ENCODE measurements at places on chromosomes 7 and 10. TPM values are rescaled to one million over a fixed set of nuclear protein-coding genes. Genes with fewer than 3 reads are reported as not detected.
A peak's percentile ranks its signal among the peaks of the same experiment; 100 is the strongest.

The SORCS3 gene
- 1.3 TPM for total RNA-seq

The WDFY4 gene
- 4.9 TPM for total RNA-seq

The TRIM50 gene
- 0.21 TPM for total RNA-seq

The CPA2 gene
- not detected for total RNA-seq

The CHRM2 gene
- 19.8 TPM for total RNA-seq

The ITPRID1 gene
- not detected for total RNA-seq

The APBB1IP gene
- total RNA-seq = 4.1 TPM

DNA sequence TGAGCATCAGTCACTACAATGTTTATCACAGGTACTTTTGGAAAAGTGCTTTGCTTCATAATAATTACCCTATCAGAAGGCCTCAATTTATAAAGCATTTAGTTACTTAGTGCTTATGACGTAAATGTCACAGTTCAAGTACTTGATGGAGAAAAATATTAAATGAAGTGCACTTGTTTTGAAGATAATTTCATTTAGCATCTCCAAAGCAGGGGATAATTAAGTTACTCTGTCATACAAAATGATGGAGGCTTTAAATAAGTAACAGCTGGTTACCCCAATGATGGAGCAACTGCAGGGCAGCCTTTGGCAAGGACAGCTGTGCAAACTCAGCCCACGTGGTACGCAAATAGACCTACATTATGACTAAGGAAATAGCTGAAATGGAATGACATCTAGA, 768.8 kb downstream of the GRM8 start:
- DNase-seq = peak; percentile 7

DNA sequence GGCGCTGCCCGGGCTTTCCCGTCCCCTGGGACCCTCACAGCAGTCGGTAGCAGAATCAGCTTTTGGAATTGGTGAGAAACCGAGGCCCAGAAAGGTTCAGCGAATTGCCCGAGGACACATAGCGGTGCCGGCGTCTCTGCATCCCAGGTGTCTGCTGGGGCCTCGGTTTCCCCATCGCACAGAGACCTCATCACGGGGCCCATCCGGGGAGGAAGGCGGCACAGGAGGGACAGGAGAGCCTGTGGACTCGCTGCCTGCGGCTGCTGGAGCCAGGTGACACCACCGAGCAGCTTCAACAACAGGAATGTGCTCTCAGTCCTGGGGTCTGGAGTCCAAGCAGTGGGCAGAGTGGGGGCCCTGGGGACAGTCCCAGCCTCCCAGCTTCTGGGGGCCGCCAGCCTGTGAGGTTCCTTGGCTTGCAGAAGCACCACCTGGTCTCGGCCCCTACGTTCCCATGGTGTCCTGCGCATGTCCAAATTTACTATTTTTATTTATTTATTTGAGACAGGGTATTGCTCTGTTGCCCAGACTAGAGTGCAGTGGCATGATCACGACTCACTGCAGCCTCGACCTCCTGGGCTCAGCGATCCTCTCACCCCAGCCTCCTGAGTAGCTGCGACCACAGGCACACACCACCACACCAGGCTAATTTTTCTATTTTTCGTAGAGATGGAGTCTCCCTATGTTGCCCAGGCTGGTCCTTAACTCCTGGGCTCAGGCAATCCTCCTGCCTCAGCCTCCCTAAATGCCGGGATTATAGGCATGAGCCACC, 539 bp upstream of the COX19 start:
- DNase-seq = no peak

GRCh38 chr10:3895045-3895631, 110.1 kb upstream of the KLF6 start:
- no peak for DNase-seq

DNA sequence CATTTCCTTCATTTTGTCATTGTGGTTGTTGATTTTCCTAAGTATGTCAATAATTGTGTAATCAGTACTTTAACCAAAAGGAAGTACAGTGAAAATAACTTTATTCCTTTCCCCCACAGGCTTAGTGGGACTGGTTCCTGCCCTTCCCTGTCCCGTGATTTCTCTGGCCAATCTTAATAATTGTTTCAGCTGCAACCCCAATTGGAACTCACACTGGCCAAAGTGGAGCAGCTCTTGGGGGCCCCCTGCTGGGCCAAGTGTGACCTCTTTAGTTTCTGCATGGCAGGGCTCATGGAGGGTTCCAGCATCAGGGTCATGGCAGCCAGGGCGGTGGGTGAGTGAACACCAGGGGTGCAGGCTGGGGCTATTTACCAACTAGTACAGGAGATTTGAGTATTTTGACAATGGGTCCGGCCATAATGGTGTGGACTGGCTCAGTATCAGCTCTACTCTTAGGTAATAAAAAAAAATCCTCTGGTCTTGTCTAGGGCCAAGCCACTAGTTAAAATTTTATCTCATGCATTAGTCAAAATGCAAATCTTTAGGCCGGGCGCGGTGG, 31.7 kb downstream of the CYCS start:
- DNase-seq = no peak

DNA sequence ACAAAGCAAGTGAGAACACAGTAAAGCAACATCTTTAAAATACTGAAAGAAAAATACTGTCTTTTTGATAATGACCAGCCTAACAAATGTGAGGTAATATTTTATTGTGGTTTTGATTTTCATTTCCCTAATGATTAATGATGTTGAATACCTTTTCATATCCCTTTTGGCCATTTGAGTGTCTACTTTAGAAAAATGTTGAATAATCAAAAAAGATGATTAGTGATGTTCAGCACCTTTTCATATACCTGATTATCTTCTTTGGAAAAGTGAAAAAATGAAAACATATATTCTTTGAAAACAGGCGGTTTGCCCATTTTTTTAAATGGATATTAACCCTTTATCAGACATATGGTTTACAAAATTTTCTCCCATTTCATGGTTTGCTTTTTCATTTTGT, 32.2 kb upstream of the EPHB6 start:
- DNase-seq = no peak

- DNase-seq = no peak
These were observed 722.7 kb downstream of the XPNPEP1 start for GRCh38 chr10:109200646-109201045.

DNA sequence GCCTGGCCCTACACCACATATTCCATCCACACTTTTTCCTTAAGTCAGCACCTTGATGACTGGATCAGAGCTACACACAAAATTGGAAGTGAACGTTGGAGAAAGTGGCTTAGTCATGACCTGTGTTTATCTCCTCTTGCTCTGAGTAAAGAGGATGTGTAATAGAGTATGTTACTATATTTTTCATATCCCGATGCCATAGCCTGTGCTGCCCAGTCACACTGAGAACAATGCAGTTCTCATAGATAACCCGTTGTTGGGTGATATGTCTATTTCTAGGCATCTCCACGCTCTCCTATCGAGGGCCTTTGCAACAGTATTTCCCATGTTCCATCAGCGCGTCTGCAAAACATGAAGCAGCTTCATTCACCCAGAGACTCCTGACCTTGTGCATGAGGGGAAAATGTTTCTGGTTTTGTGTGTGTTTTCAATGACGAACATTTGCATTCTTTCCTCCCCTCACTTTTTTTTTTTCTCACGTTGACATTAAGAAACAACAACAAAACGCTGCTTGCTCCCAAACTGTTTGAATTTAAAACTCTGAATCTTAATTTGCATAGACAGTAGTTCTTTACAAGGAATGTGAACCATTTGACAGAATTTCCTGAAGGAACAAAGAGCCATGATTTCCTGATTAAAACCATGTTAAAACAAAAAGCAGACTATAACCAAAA, 43.4 kb downstream of the GRK5 start:
- no peak for DNase-seq

GRCh38 chr7:93890041-93890463, 501 bp downstream of the TFPI2 start:
- no peak for DNase-seq

DNA sequence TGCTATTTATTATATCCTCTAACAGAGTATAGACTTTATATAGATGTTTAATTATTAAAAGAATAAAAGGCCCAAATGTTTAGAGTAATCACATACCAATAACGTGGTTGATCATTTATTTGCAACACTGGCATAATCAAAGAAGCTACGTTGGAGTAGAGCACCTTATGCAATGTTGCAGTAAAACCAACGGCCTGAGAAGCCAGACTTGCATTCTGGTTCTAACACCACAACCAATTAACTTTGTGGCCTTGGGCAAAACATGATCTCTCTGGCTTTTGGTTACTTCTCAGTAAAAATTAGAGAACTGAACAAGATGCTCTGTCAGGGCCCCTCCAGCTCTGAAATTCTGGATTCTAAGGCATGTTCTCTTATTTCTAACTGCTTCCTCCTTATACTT, 476.2 kb downstream of the GRM8 start:
- no peak for DNase-seq

DNA sequence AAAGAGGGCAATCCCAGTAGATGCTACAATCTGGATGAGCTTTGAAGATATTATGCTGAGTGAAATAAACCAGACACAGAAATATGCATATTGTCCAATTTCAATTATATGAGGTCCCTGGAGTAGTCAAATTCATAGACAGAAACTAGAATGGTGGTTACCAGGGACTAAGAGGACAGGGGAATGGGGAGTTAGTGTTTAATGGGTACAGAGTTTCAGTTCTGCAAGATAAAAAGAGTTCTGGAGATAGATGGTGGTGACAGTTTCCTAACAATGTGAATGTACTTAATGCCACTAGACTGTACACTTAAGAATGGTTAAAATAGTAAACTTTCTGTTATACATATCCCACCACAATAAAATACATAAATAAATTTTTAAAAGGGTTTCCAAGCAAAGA, 236.6 kb downstream of the ELMO1 start:
- DNase-seq = no peak

DNA sequence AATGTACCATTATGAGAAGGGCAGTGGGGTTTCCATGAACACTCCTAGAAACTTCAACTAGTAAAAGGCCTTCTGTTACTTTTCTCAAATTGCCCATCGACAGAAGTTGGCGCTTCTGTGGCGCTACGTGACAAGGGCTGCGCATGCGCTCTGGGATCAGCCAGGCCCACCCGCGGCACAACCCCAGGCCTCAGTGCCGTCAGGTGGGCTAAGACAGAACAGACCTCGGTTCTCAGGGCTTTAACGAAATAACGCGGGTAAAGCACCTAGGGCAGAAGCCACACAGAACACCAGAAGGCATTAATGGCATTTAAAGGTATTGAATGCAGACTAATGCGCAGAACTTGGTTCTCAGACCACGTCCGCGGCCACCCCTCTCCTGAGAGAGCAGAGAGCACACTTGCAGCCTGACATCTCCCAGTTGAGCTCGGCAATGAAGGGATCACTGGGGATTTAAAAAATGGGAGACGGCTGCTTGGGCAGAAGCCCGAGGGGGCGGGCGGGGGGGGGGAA, 67.6 kb upstream of the CTNNA3 start:
- DNase-seq = peak; percentile 41

DNA sequence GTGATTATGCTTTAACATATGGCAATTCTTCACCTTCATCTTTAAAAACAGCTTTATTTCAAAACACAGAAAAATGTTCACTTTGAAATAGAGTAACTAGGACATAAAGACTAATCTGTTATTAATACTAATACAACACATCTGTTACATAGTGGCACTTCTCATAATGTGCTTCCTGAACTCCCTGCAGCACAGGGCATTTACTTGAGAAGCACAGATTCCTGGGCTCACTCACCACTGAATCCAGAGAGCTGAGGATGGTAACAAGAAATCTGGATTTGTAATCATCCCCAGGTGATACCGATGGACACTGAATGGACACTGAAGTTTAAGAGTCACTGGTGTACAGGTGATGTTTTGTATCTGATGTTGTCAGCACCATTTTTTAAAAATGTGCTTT, 96.1 kb downstream of the COL28A1 start:
- no peak for DNase-seq

DNA sequence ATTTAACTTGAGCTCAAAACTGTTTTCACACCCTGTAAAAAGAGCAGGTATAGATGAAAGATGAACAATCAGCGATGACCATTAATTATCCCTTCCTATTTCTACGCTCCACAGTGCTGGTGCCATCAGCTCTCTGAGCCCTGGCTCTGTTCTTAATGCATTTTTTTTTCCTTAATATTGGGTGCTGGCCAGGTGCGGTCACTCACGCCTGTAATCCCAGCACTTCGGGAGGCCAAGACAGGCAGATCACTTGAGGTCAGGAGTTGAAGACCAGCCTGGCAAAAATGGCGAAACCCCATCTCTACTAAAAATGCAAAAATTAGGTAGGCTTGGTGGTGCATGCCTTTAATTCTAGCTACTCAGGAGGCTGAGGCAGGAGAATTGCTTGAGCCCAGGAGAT, 4.2 kb downstream of the STEAP4 start:
- DNase-seq = no peak

DNA sequence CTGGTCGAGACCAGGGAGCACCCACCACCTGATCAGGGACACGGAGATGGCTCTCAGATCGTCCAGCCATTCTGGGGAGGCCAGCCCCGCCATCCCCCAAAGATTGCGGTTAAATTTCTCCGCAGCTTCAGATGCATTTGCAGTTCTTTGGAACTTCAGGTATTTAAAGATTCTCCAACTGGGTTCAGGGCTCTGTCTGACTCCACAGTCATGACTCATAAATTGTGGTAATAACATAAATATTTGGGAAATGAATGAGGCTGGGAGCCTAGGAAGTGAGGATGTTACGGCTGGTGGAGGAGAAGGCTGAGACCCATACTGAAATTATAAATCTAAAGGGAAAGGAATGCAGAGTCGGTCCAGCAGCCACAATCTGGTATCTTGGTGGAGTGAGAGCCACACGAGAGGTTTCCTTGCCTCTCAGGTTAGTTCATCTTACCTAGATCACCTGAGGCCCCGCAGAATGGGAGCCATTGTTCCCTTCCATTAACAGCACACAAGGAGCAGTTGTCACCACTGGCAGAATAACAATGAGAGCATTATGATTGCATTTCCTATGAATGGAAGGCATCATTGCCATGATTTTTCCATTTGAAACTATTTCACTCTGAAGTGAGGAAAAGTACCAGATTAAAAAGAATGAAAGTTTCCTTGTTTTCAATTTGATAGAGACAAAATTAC, 26.7 kb upstream of the DNAJB6 start:
- no peak for DNase-seq

DNA sequence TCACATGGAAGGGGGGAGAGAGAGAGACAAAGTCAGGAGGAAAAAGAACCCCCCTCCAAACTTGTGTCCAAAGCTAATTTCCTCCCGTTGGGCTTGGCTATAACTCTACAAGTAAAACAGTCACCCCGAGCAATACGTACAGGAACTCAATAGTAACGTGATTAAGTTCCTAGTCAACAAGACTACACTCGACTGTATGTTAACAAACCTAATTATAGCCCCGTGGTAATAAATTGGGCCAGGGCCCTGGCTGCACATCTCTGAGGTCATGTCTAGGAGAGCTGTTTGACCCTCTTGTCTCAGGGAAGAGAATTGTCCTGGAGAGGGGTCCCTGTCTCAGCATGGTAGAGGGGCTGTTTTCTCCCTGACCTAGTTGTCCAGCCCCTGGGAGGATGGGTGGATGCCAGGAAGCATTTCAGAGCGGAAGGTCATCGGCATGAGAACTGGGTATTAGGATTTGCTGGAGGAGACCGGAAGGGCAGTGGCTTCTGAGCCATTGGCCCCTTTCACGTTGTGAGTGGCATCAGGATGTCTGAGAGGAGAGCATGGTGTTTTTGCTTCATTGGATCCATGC, 60.2 kb upstream of the COMTD1 start:
- DNase-seq = no peak

- no peak for DNase-seq
These were observed 24.2 kb downstream of the FAM3C start for GRCh38 chr7:121371883-121372282.
